ENCODE measurements at places on chromosomes 16 and 17.

DNA sequence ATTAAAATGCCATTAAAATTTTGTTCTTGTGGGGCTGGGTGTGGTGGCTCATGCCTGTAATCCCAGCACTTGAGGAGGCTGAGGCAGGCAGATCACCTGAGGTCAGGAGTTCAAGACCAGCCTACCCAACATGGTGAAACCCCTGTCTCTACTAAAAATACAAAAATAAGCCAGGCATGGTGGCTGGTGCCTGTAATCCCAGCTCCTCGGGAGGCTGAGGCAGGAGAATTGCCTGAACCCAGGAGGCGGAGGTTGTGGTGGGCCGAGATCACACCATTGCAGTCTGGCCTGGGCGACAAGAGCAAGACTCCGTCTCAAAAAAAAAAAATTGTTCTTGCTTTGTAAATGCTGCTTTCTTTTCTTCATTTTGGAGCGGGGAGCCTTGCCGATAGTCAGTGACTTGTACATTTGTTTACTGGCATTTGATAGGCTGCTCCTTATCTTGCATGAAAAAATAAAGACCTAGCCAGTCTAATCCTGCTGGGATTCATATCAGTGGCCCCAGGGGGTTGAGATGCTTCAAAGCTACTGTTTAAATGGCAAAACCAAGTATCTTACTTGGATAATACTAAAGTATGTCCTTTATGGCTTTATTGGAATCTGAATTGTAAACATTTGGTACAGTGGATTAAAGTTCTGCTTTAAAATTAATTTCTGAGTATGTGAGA, 3.3 kb upstream of the CLTC start:
- no peak for DNase-seq

- no peak for DNase-seq
Measured at GRCh38 chr17:38733982-38734973, 4.1 kb downstream of the CISD3 start.

DNA sequence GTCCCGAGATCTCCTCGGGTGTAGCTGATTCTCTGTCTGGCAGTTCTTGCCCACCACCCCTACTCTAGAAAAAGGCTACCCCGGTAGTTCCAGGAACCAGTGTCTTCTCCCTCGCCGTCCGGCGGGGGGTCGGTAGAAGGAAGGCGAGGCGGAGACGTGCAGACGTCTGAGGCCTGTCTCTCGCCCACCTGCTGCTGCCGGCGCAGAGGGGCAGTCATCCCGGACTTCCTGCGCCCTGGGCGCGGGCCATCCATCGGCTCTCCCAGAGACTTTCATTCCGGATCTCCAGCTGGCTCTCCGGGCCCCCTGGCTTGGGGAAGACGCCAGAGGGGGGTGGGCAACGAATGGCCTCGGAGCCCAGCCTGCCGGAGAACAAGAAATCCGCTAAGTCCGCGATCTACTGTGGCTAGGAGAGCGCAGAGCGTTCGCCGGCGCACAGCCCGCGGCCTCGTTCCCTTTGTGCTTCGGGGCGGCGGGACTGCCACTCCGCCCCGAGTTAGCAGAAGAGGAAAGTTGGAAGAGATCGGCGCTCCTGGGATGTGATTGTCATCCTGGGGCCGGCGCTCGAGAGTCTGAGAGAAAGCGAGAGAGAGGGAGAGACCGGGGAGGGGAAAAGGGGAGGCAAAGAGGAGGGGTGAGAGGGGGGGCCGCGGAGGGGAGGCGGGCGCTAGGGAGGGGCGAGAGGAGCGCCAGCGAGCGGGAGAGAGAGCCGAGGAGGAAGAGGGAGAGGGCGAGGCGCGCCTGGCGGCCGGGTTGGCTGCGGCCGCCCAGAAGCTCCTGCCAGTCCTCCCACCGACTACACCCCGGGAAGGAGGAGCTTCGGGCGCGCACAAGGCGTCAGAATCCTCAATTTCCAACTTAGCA, at the start of gene IRX5:
IRX5 (plus strand) TSS at position 861 of the 864 bp plus-strand sequence. CDS start 334 bp downstream, outside the sequence.
- peak; percentile 82 for DNase-seq

- DNase-seq = no peak
Measured at GRCh38 chr17:861364-861763, 79.2 kb downstream of the MRM3 start.

DNA sequence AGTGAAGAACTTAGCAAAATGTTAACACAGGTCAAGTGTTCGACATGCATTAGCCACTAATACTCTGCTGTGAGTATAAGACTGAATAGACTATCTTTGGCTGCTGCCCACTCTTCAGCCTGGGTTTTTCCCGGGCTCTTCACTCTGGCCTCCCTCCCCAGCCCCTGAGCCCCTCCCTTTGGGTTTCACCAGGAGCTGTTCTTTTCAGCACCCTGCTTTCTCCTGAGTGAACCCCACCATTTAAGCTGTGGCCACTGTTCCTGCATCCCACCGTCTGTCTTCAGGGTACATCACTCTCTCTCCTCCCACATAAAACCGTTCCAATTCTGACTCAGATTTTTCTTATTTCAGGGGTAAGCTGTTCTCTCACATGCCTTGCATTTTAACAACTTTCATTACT, 92.0 kb upstream of the ASIC2 start:
- DNase-seq = no peak

DNA sequence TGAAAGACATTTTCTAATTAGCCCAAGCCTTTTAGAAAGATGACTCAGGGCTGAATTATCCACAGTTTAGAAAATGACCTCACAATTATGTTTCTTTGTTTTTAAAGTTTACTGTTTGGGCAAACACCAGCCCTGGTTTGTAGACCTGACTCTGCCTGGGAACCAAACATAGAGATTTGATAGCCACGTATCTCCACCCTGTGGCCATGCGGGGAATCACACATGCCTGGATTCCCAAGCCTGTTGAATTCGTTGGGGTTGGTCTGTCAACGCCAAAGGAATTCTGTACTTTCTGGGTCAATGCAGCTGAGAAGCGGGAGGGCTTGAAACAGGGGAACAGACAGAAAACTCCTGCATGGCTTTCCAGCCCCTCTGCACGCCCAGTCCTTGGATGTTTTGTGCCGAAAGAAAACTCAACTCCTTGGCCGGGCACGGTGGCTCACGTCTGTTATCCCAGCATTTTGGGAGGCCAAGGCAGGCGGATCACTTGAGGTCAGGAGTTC, 26.9 kb downstream of the CD300A start:
- no peak for DNase-seq

DNA sequence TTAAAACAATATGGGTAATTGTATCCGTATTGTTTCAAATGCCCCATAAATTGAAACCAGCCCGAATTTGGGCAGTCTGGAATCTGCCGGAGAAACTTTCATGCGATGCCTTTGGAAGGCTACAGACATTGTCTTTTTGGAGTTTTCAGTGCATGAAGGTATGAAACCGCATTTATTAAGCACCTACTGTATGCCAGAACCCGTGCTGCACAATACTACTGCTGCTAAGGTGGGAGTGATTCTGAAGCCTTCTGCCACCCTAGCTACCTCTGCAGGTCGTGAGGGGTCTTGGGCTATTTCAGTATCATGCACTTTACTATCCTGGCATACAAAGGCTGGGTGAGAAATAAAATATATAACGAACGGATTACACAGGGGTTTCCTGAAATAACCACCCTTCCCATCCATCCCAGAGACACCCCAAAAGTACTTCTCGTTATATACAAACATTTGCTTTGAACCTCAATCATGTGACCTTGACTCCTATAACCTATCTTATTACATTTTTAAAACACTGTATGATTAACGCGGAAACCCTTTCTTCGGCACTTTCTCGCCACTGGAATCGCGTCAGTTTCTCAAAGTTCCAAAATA, 1.0 kb upstream of the MSI2 start:
- DNase-seq = no peak

DNA sequence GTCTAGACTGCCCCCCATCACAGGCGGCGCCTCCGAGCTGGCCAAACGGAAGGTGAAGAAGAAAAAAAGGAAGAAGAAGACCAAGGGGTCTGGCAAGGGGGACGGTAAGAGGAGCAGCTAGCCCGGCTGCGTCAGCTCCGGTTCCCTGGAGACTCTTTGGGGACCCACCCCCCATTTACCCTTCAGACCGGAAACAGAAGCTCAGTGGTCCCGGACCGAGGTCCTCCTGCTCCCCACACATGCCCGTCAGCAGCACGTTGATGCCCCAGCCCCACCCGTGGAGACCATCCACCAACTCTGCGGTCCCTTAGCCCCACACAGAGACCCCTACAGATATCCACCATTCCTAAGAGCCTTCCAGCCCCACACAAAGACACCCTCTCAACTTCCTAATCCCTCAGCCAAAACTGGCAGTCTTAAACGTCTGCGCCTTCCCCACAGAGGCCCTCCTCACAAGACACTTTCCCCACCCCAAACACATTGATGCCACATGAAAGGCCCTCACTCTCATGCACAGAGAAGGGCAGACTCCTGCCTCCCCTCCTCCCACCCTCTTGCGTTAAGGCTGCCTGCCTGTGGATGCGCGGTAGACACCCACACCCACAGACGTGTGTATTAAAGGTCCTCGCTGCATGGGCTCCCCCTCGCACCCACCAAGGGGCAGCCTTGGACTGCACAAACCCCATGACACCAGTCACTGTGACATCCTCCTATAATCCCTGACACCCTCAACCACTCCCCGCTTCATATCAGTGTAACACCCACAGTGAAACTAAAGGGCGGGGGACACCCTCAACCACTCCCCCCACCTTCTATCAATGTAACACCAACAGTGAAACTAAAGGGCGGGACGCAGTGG, 58.2 kb upstream of the RPH3AL start:
- peak; percentile 59 for DNase-seq

GRCh38 chr16:75943705-75944514, 217.6 kb upstream of the CPHXL start:
- no peak for DNase-seq

All from mucosa of descending colon (tissue), 3 donors.